ENCODE measurements at places on chromosomes 7 and 10.

DNA sequence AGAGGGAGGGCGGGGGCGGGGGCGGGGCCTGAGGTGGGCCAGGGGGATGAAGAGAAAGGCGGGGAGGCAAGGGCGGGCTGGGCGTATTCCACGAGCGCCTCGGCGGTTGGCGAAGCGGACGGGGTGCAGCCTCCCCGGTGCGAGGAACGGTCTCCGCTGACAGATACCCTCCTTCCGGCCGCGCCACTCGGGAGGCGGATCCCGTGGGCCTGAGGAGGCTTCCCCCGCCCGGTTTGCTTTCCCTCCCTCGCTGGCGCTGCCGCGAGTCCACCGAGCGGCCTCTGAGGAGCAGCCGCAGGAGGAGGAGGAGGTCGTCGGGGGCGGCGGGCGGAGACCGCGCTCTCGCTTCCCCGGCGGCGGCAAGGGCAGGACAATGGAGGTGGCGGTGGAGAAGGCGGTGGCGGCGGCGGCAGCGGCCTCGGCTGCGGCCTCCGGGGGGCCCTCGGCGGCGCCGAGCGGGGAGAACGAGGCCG lies at the start of gene TRIM24:
TSS of gene TRIM24 (plus strand) at position 84 of the 473 bp plus-strand sequence. CDS start at position 374, 290 bp downstream.
- no peak for DNase-seq

DNA sequence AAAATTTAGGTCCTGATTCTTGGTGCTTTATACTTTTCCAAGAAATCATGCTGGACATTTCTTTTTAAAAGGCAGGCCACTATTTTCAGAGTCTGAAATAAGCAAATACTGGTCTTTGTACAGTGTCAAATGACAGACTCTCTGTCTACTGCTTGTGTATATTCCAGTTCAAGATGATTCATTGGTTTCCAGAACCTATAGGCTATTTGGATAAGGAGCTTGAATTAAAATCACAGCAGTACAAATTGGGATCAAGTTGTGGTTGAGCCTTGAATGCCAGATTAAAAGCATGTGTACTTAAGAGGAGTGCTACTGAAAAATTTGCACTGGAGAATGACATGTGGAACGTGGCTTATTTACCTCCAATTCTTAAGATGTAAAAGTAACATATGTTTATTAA lies 10.7 kb downstream of the KMT2E start:
- no peak for DNase-seq

- DNase-seq: no peak
Measured at GRCh38 chr7:110557-111232, 81.7 kb upstream of the FAM20C start.

GRCh38 chr7:475951-476441 lies 43.6 kb downstream of the PDGFA start:
- no peak for DNase-seq

- DNase-seq: no peak
Measured at GRCh38 chr10:60937784-60938654, 6.0 kb downstream of the RHOBTB1 start.

DNA sequence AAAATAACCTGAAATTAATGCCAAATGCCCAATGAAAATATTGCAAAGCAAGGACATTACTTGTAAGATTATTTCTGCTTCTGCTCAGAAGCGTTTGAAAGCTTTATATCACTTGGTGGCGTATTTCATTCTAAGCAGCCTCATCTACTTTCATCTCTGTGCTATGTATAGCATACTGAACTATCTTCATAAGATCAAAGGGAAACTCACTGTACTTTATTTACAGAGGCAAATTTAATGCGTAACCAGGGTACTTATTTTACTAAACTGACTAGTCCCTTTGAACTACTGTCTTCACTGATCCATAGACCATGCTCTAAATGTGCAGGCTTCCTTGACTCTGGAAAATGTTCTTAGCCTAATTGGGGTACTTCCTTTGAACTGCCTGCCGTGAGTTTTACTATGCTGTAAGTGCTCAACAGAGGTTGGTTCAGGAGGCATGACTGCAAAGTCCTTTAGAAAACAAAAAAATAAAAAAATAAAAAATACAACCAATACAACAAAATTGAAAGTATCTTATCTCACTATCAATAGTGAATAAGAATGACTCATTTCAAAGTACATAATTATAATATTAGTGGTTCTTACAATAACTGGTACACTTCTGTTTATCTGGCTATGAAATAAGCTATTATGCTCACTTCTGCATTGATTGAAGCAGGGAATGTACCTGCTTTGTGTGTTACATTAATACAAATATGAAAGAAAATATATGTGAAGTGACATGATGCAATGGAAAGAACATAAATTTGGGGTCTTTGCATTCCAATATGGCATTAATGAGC lies 41.0 kb upstream of the TSPAN12 start:
- DNase-seq: no peak

GRCh38 chr7:149866139-149866778 lies 7.5 kb upstream of the ATP6V0E2 start:
- DNase-seq: no peak

- no peak for DNase-seq
Measured at GRCh38 chr7:2805213-2805944, 38.7 kb downstream of the GNA12 start.

GRCh38 chr7:45138433-45139267 lies 18.9 kb upstream of the RAMP3 start:
- DNase-seq: no peak

GRCh38 chr7:44066494-44067063 lies 1.2 kb upstream of the PGAM2 start:
- no peak for DNase-seq

Measured in germinal center (tissue), 1 donor.